Fibroblast of gingiva (primary cell): ENCODE measurements at places on chromosomes 4 and X.

DNA sequence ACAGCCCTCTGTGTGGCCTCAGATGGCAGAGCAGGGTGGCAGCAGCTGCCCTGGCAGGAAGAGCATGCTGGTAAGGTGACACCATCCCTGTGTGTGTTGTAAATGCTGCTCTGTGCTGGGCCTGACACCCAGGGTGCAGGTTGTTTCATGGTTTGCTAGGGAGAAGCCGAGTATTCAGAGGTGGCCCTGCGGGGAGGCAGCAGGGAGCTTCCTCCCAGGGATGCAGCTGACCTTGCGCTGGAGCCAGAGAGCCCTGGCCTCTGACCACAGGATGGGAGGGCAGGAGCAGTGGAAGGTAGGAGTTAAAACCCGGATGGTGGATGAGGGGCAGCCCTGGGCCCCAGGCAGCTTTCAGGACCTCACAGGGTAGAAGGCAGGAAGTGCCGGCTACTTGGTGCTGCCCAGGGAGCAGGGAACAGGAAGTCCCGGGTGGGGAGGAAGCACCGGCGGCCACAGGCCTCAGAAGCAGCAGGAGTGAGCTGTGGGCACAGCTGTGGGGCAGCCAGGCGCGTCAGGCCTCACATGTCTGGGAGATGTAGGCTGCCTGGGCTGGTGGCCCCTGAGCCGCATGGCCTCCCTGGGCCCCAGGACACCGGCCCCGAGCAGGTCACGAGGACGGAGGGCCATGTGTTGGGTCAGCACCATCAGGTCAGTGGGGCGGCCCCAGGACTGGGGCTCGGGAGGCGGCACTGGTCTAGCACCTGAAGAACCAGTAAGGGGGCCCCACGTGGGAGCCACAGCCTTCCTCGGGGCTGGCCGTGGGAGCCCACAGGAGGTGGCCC, 19.1 kb downstream of the SH3BP2 start:
- peak; percentile 61 for DNase-seq

- DNase-seq = peak; percentile 16
Measured at GRCh38 chr4:127124919-127125318, 507.8 kb upstream of the INTU start.

GRCh38 chrX:20418379-20419150, 151.9 kb upstream of the RPS6KA3 start:
- DNase-seq = no peak

DNA sequence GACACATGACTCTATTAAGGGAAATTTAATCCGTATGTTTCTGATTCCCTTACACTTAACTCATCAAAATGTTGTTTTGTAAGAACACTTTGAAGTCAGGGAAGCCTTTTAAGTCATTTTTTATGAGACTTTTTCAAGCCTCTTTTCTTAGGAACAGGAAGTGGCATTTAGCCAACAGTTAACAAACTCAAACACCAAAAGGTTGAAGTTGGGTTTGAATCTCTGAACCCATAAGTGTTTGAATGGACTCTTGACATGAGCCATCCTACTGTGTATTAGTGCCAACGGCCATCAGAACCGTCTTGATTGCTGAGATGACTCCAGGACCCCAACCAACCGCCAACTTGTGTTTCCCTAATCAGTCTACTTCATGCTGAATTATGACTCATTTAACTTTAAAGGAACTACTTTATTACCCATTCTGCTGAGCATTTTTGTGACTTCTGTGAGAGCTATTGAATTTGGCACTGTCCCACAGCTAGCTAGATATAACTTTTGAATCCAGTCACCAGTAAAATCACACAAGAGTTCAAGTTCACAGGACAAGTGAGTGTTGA, 209.1 kb upstream of the FAT1 start:
- DNase-seq = peak; percentile 35

DNA sequence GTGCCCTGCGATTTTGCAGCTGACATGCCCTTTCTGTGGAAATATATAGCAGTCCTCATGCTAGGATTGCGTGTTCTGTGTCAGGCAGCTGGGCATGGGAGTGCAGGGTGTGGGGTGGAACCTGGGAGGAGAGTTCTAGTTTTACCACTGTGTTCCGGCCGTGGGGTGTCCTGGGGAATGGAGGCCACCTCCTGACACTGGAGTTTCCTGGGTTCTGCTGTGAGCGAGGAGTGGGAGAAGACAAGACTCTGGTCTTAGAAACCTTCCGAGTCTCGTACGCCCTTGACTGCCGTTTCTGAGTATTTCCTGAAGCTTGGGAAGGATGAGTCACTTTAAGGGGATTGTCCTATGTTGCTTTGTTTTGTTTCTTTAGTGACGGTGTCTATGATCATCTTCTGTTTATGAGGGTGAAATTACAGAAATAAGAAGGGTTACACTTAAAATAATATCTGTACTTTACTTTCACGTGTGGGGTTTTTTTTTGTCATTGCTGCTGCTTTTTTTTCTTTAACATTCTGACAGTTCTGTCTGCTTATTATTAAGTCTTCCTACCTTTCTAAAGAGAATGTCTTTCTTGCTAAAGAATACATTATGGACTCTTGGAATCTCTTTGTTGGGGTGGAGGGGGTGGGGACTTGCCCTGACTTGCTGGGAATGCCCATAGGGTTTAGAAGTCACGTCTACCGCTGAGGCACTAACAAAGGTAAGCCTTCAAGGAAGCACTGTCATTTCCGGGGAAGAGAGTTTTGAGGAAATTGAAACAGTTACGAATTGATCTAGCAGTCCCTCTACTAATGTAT, 19.1 kb downstream of the CD99 start:
- DNase-seq = peak; percentile 87

DNA sequence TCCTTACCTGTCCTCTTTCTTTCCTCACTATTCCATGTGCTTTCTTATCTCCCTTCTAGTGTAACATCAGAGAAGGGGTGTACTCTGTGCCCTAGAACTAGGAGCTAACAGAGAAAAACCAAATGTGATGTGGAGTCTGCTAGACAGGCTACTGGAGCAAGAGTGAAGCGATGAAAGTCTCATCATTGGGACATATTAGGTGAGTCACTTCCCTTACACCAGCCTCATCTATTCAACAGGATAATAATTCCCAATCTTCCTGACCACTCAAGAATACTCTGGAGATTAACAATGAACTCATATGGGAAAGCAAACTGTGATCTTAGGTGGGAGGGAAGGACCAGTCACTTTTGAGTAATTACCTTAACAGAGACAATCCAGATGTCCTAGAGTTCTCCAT, 58.1 kb downstream of the RAB40A start:
- no peak for DNase-seq

- DNase-seq = no peak
Measured at GRCh38 chr4:44487341-44487740, 38.7 kb upstream of the KCTD8 start.

GRCh38 chr4:183589461-183590099, 69.4 kb downstream of the RWDD4 start:
- DNase-seq = no peak

DNA sequence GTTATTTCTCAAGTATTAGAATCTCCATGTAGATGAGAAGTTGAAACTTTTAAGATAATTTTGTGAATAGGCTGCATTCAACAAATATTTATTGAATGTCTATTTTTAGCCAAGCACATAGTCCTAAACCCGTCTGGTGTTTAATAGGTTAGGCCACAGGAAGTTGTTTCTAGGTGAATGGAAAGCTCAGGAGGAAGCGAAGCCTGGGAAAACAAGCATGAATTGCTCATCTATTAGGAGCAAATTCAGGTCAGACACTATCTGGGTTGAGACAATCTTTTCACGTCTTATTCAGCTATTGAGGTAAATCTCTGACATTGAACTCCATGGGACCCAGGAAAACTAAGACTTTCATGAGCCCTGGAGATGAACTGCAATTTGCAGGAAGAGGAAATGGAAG, 43.1 kb upstream of the FREM3 start:
- DNase-seq = no peak

- no peak for DNase-seq
Measured at GRCh38 chrX:24334461-24334860, 20.6 kb upstream of the SUPT20HL2 start.

- peak; percentile 17 for DNase-seq
Measured at GRCh38 chr4:94171616-94172015, 36.0 kb upstream of the SMARCAD1 start.

DNA sequence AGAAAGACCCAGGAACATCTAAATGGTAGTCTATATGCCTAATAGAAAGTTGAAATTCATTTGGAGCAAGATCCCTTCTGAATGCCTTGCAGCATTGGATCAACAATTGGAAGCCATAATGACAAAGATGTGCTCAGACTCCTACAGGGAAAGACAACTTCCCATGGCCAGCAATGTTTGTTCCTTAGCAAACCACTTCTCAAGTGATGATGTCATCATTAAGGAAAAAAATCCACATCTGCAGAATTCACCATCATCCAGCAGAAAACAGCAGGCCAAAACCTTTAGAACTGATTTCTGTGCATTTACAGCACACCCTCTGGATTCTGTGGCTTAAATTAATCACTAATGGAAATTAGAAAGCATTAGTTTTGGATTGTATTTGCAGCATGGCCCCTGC, 82.4 kb upstream of the ZIC3 start:
- no peak for DNase-seq

DNA sequence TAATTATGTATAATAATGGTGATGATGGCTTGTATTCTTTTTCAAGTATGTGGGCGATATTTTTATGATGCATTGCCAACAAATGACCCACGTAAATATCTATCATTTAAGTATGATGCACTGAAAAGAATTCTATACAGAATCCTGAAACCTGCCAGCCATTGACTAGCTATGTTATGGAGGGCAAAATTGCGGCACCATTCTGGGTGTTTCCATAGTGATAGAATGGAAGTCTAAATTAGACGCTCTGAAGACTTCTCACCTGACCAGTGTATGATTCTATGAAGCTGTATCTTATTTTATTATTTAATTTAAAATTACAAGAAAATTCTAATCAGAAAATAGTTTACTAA, 677 bp upstream of the CENPC start:
- DNase-seq = no peak

DNA sequence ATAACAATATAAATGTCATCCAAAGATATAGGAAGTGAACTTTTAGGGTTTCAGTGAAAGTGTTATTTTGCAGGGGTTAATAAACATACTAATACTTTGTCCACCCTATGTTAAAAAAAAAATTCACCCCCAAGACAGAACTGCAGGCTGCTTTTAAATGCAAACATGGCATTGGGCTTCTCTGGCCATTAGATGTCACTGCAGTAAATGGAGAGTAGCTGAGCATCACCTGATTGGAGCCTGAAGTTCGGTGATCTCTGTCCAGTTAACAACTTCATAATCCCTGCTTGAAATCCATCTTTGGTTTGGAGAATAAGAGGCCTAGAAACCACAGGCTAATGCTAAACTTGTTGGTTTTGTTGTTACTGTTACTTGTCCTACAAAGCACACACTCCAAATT, 18.7 kb downstream of the SLC25A43 start:
- no peak for DNase-seq

GRCh38 chrX:74536152-74536831, 78.1 kb downstream of the RLIM start:
- DNase-seq = peak; percentile 75

DNA sequence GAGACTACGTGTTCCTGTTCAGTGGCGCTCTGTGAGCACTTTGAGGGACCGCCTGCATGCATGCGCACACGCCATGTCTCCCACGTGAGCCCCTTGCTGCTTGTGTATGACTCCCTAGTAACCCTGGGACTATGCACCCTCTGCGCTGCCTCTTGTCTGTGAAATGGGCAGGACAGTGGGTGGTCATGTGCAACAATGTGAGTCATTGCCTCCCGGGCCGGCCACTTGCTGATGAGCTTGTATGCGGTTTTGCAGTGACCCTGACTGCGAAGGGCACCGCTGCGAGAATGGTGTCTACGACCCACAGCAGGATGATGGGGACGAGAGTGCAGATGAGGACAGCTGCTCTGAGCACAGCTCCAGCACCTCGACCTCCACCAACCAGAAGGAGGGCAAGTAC, 61.4 kb downstream of the TNIP2 start:
- DNase-seq = no peak

DNA sequence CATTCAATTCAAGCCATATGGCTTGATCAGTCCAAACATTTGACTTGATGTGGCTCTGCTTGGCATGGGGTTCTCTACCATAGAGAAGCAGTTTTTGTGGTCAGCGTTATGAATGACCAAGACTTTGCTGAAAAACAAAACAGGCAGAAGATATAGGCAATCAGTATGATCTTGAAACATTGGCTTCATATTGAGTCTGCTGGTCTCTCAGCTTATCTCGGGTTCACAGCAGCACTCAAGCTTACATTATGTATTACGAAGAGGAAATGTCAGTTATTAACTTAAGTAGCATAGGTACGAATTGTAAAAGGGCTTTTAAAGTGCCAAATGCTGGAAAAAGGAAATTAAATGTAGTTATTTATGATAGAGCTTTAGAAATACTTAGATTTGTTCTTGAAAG, 99.0 kb downstream of the AFF2 start:
- DNase-seq = no peak

DNA sequence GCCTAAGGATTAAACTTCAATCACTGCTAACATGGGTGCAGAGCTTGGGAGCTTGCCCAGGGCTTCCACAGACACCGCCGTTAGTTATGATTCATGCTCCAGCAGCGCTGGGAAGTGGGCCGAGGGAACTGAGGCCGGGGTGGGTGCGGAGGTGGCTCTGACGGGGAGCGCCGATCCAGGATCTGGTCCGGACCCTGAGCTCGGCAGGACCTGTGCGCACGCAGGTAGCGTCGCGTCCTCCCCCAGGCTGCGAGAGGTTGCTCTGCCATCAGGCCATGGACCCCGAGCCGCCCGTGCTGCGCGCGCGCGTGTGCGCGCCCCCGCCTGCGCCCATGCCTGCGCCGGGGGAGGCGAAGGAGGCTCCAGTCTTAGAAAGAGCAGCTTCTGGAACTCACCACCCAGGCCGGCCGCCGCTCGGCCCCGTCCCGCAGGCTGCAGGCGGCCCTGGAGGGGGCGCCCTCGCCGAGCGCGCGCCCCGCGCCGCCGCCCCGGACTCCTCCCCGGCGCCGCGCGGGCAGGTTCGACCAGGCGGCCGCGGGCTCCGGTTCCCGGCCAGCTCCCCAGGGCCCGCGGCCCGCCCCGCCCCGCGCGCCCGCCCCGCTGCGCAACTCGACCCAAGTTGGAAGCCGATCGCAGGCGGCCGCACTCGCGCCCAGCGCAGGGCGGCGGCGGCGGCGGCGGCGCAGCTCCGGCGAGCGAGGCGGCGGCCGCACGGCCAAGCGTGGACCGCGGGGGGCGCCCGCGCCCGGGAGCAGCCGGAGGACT, 732 bp upstream of the ADRA2C start:
- DNase-seq = peak; percentile 16

DNA sequence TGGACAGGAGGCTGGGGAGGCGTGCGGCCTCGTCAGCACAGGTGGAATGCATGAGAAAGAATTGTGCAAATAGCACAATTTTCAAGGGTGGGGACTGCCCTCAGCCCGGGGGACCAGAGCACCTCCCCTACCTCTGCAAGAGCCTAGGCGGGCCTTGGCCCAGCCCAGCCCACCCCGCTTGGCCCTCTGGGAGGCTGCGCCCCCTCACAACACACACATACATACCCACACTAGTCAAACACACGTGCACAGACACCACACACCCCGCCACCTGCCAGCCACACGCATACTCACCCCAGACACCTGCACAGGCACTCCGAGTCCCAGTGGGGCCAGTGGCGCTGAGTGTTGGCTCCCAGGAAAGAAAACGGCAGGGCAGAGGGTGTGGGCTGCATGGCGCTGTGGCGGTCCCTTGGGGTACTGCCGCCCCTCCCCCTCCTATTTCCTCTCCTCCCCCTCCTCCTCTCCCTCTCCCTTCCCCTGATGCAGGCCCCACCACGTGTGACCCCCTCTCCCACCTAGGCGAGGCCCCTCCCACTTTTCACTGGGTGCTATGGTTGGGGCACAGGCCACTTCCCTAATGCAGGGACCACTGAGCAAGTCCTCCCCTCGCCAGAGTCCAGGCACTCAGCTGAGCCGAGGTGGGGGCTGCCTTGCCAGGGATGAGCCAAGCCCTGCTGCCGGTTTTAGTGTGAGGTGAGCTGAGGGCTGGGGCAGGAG, 84.5 kb downstream of the FAM53A start:
- DNase-seq = no peak

GRCh38 chr4:183407635-183408464, 36.6 kb upstream of the CDKN2AIP start:
- DNase-seq = no peak
